ENCODE measurements at places on chromosomes 13 and 19.

- DNase-seq, result no peak
These were observed 454.3 kb downstream of the PCDH17 start for GRCh38 chr13:58085819-58086218.

DNA sequence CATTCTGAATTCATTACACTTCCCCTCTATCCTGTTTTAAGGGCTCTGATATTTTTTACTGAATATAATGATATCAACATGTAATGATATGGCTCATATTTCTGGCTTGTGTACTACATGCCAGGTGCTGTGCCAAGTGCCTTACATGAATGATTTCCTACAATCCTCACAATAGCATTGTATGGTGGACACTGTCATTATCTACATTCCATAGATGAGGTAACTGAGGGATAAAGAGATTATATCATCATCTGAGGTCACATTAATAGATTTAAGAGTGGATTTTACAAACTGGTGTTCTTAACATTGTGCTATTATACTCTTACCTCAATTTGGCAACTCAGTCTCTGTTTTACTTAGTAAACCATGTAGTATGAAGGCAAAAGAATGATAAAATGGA, 502.0 kb downstream of the LIG4 start:
- no peak for DNase-seq

GRCh38 chr19:36257520-36257876, 42.6 kb downstream of the ZNF146 start:
- DNase-seq, result no peak

DNA sequence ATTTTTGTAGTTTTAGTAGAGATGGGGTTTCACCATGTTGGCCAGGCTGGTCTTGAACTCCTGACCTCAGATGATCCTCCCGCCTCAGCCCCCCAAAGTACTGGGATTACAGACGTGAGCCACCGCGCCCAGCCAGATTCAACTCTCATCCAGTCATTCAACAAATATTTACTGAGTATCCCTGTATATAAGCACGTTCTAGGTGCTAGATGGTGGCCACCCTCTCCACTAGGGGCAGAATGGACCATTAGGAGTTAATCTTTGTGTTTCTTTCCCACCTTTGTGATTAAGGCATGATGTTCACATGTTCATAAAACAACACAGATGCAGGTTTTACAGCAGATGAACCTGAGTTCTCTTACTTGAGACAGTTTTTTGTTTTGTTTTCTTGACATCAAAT, 7.3 kb downstream of the SHKBP1 start:
- DNase-seq, result no peak

DNA sequence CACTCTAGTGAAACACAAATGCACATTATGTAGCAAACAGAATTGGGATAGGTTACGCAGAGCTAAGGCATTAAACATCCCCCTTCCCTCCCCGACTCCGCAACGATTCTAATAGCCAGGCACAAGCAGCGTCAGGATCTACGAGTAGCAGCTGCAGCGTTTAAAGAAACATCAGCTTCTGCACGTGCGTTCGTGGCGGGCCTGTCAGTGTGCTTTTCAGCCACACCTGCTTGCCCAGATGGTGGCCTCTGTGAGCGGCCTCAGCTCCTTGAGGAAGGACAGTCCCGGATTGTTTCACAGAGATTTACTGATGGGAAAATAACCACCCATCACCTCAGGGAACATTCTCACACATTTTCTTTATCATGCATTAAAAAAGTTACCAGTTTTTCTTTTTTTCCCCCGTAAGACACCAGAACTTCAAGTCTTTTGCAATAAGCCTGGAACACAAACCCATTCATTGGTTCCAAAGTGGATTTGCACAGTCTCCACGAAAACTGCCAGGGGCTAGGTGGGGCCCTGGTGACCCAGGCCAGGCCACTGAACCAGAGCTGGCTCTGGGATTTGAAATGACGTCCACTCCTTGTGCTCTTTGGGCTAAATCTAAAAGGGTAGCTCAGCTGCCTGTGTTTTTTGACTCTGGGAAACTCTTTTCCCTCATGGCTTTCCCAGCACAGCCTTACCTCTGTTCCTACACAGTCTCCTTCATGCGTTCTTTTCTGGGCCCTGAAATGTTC, 325.5 kb downstream of the KCNRG start:
- DNase-seq, result no peak

GRCh38 chr19:46979126-46980105, 40.2 kb upstream of the NPAS1 start:
- DNase-seq, result no peak

DNA sequence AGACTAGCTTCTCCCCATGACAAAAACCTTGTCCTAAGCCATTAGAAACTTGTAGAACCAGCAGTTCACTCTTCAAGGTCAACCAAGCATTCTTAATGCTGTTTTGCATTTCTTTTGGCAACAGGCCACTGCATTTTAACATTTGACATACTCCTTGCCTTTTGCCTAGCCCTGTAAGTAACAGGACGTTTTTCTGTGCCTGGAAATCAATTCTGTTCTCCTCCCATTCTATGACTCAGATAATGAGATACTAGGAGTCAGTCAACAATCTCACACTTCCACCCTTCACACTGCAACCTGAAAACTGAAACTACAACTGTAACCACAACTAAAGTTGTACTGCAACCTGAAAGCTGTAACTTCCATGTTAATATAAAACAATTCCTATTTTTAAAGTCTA, 268.7 kb downstream of the MZT1 start:
- DNase-seq, result no peak

DNA sequence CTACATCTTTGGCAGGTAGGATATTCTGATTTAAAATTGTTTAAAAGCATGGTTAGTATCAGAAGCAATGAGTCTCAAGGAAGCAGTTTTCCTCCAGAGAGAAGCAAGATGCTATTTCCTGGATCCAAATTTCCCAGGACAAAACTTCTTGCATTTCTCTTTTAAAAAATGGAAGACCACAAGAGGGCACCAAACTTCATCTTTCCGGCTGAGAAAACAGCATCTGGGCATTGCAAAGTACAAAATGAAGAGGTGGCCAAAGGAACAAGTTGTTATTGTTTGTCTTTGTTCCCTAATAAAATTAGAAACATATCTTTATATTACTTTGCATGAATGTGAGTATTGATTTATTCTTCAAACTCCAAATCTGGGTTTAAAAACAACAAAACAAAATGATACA, 60.0 kb upstream of the LRCH1 start:
- DNase-seq, result no peak

DNA sequence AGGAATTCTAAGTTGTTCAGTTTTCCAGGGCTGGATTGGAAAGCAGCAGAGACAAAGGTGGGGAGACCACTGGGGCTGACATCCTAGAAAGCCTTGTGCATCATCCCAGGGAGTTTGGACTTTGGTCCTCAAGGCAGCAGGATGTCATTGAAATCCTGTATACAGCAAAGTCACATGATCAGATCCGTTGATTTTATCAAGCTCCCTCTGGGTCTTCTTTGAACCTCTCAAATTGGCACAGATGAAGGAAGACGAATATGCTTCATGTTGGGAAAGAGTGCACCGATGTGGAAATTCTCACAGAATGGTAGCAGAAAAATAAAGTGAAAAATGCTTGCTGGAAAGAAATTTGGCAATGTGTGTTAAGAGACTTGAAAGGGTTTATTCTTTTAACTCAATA, 149.8 kb upstream of the TMTC4 start:
- no peak for DNase-seq

DNA sequence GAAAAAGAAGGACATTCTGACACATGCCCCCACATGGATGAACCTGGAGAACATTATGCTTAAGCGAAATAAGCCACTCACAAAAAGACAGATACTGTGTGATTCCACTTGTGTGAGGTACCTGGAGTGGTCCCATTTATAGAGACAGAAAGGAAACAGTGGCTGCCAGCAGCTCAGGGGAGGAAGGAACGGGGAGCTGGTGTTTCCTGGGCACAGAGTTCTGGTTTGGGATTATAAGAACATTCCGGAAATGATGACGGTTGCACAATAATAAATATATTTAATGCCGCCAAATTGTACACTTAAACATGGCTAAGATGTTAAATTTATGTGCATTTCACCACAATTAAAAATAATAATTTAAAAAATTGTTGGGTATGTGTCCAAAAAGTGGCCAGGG, 33.0 kb downstream of the SERP2 start:
- no peak for DNase-seq

DNA sequence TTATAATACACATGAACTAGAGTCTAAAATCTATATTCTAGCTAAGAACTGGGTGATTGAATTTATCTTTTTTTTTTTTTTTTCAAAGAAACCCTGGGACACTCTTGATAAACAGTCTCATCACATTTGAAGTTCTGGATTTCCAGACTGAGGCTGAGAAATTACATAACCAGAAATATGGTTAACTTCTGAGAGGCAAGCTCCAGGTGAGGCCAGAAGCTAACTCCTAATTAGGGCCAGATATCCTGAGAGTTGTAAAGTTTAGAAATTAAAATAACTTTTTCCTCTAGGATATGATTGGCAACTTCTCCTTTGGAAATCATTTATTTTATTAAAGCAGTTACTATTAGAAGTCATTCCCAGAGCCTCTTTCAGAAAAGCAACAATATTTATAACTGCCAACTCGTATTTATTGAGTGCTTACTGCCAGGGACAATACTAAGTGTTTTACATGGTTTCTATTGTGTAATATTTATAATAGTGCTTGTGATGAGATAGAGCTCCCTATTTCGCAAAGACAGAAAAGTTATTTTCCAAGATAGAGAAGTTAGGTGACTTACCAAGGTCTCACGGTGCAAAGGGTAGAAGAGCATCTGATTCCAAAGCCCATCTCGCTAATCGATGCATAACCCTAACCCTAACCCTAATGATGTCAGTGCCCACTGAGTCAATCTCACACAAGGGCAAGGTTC, 187.7 kb downstream of the DCT start:
- no peak for DNase-seq

GRCh38 chr13:29902632-29903305, 52.4 kb upstream of the UBL3 start:
- no peak for DNase-seq

GRCh38 chr13:99859178-99860177, 112.1 kb downstream of the ZIC5 start:
- no peak for DNase-seq

GRCh38 chr13:114047358-114047881, 73.5 kb upstream of the C13orf46 start:
- DNase-seq, result no peak

DNA sequence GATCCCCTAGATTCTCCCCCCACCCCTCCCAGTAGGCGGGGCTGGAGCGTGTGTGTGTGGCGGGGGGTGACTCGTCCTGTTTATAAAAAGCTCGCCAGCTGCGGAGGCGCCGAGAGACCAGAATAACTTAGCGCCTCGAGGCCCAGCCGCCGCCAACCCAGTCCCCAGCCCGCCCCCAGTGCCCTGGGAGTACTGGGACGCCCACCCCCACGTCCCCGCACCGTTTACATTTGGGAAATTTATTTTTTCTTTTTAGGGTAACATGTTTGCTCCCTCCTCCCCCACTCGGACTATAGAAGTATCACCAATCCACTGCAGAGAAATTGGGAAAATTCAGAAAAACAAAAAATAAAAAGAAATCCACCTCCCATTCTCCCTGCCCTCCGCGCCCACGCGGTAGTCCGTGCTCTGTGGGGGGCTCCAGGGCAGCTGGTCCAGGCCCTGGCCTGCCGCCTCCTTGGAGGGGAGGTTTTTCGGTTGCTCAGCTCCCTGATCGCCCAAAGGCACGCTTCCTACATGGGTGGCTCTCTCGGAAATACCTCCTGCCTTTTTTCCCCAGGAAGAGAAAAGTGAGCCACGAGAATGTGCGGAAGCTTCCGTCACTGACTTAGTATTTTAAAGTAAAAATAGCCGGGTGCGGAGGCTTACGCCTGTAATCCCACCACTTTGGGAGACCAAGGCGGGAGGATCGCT, 1.5 kb upstream of the RAB3A start:
- peak; percentile 55 for DNase-seq

GRCh38 chr13:53152057-53152421, 123.4 kb downstream of the OLFM4 start:
- no peak for DNase-seq

GRCh38 chr19:1355568-1356507, 27.9 kb upstream of the NDUFS7 start:
- no peak for DNase-seq

DNA sequence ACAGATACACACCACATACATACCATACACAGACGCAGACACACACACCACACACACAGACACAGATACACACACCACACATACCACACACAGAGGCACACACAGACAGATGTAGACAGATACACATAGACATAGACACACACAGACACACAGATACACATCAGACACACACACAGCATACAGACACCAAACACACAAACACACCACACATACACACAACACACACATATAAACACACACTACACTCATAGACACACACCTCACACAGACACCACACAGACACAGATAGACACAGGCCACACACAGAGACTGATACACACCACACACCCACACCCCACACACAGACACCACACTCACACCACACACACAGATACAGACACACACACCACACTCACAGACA, 24.9 kb upstream of the SLC7A10 start:
- DNase-seq, result no peak

DNA sequence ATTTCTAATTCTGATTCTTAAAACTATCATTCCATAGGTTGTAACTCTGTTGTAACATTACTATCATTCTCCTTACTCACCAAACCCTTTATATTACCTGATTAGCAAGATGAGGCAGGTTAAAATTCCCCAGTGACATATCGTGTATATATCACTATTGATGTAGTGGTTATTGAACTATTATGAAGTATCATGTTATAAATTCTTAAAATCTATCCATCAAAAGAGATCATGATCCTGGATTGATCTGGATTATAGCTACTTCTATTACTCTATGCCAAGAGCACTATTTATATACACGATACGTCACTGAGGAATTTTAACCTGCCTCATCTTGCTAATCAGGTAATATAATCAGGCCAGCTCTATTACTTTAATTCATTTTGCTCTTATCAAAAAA, 533.9 kb downstream of the SLITRK6 start:
- DNase-seq, result no peak

GRCh38 chr13:90943946-90944345, 403.5 kb upstream of the MIR17HG start:
- no peak for DNase-seq

GRCh38 chr13:110331362-110331761, 24.3 kb downstream of the COL4A2 start:
- DNase-seq, result no peak

- DNase-seq, result no peak
These were observed 16.7 kb downstream of the YIPF2 start for GRCh38 chr19:10911579-10912363.

DNA sequence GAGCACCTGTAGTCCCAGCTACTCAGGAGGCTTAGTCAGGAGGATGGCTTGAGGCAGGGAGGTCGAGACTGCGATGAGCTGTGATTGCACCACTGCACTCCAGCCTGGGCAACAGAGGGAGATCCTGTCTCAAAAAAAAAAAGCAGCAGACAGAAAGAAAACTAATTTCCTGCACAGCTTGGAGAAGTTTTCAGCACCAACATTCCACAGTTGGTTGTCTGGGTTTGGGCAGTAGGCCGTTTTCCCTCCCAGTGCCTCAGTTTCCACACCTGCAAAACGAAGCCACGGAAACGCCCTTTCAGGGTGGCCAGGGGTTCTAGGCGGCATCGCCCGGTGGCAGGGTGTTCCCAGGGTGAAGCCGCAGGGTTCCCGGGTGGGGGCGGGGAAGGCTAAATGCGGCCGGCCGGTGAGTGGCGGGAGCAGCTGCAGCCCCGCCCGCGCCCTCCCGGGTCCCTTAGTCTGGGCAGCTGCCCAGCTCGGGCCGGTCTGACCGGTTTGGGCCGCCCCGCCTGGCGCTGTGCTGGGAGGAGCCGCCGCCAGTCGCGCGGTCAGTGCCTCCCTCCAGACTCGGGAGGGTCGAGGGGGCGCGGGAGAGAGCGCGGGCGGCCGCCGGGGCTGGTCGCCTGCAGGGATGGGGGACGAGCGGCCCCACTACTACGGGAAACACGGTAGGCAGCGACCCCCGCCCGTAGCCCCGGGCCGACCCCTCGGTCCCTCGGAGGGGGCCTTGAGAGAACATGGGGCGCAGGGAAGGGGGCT, at the start of gene SLC44A2:
TSS of gene SLC44A2 (plus strand) at position 551 of the 759 bp plus-strand sequence. CDS start at position 632, 81 bp downstream.
- DNase-seq, result no peak
